ENCODE measurements at places on chromosomes 2 and 18.

GRCh38 chr2:26587994-26588393, 53.2 kb downstream of the CIB4 start:
- DNase-seq: no peak

- no peak for DNase-seq
Observed at GRCh38 chr2:43848214-43848613, 9.4 kb downstream of the ABCG8 start.

- no peak for DNase-seq
Observed at GRCh38 chr18:36547544-36547943, 250.0 kb downstream of the FHOD3 start.

- DNase-seq: no peak
Observed at GRCh38 chr18:64091526-64091925, 57.4 kb downstream of the LINC00305 start.

- no peak for DNase-seq
Observed at GRCh38 chr2:138503087-138503442, 1.5 kb downstream of the SPOPL start.

DNA sequence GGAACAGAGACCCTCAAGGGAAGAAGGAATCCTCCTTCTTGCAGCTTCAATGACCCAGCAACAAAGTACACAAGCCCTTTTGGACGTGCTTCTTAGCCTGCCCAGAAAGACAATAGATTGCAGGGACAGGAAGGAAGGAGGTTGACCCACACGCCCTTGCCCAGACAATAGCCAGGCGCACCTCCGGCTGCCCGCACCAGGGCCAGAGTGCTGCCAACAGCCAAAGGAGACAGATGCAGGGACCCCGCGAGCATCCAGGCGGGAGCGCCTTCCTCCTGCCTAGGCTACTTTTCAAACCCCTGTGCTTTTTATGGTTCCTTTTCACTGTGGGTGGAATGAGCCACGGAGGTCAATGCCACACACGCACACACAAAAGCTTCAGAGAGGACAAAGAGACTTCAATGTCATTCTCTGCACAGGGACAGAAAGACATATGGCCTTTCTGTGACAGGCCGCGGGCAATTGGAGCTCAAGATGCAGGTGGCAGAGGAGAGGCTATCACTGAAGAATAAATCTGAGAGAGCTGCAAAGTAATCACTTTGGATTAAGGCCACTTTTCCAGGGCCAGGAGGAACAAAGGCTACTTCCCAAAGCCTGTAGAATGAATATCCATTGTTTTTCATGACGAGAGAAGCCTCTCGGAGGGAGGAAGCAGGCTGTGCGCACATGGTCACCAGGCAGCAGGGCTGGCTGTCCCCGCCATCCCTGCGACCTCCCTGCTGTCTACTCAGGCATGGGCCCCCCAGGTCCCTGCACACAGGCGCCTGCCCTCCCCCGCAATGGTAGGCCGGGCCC, 300.6 kb downstream of the EIPR1 start:
- no peak for DNase-seq

DNA sequence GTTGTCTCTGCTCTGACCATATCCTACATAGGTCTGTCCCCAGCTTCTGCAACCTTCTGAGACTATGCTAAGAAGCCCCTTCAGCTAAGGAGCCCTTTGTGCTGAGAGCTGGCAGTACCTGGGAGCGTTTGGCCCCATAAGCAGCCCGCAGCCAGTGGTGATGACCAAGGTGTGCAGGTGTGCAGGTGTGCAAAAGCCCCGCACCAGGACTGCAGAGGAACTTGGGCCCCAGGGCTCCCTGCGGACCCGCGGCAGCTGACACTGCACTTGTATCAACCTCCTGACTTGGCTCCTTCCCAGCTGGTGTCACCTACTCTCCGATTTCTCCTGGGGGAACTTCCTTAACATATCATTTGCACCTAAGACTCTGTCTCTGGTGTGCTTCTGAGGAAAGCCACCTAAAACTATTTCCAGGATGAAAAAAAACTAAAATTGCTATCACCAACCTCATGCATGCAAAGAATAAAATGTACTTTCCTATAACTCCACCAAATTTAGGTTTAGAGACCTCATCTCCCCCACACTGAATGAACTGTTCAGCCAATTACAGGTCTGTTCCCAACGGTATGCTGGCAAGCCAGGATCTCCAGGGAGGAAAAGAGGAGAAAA, 16.1 kb upstream of the GNAL start:
- DNase-seq: no peak

- no peak for DNase-seq
Observed at GRCh38 chr2:194815475-194815874, 841.6 kb upstream of the SLC39A10 start.

GRCh38 chr2:70340761-70341476, 39.1 kb upstream of the FAM136A start:
- peak; percentile 62 for DNase-seq

DNA sequence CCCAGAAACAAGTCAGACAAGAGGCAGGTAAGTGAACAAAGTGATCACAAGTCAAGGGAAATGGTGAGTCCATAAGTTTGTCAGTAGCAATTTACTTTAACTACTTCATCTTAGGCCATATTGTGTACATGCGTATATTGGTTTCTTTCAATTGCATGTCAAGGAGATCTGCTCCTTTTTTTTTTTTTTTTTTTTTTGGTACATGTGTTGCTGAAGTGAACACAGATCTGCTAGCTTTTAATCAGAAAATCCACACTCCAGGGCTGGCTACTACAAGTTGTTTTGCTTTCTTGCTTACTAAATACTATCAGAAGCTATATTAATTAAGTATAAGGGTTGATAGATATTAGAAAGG, 985.1 kb downstream of the TSN start:
- DNase-seq: no peak

GRCh38 chr2:105803773-105804172, 59.1 kb downstream of the NCK2 start:
- DNase-seq: no peak

DNA sequence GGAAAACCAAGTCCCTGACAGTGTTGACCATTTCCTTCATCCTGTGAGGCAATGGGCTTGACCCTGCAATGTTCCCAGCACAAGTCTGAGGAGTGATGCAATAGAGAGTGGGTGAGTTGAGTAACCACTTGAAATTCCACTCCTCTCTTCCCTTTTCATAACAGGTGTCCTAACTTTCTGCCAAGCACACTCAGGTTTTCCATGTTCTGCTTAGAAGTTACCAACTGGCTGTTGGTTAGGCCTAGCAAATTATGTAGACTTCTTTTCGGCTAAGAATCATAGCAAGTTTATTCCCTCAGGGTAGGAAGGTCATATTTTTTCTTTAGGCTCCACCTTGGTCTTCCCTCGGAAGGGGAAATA, 11.5 kb downstream of the GNLY start:
- DNase-seq: peak; percentile 65

DNA sequence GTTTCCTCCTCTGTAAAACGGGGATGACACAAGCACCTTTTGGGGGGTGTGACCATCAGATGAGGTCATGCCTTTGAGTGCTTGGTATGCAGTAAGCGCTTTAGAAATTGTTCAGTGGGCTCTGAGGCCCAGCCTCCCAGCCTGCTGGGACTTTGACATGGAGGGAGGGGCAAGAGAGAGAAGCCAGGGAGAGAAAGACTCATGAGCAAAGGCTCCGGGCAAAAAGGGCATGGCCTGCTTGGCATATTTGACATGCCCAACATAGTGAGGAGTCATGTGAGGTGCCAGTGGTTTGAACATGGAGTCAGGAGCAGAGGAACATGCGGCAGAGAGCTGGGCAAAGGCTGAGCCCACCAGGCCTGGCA, 14.0 kb downstream of the TNS1 start:
- DNase-seq: no peak

DNA sequence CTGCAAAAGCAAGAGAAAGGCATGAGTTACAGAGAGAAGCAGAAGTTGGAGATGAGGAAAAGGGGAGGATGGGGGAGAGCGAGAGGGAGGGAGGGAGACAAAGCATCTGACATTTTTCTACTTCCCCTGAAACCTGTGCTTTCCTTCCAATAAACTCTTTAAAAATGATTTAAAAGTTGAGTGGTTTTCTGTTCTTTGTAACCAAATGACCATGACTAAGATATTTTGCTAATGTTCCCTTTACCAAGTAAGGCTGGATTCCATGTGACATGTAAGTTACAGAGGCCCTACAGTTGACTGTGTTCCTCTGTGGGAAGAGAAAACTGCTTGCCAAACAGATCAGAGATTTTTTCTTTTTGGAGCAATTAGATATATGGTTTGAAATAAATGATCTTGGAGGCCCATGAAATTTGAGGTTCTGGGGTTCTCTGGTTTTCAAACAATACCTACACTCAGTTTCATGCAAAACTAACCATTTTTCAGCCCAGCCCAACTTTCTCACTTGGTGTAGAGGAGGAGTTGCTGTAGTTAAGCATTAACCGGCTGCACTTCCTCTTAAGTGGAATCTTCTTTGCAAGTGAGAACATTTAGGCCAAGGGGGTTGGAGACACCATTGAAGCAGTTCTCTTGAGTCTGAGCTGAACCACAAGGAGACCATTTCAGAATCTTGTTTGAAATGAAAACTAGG, 34.5 kb downstream of the INSIG2 start:
- DNase-seq: no peak

GRCh38 chr2:64234150-64234549, 89.9 kb upstream of the PELI1 start:
- no peak for DNase-seq

- no peak for DNase-seq
Observed at GRCh38 chr2:24824966-24825882, 32.0 kb downstream of the CENPO start.

GRCh38 chr18:44392933-44393332, 287.8 kb upstream of the SETBP1 start:
- no peak for DNase-seq

DNA sequence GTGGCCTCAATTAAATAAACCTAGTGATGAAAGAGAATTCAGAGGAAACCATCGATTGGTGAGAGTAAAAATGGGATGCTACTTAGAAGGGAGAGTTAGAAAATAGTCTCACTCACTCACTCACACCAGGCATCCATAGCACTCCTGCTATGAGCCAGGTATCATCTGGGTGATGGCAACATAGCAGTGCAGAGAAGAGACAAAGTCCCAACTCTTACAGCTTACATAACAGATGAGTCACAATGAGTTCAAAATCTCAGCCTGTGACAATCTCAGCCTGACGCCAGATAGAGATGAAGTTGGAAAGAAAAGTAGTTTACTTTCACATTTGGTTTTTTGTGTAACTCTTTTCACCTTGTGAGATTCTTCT, 55.4 kb upstream of the THOC1 start:
- DNase-seq: peak; percentile 87

DNA sequence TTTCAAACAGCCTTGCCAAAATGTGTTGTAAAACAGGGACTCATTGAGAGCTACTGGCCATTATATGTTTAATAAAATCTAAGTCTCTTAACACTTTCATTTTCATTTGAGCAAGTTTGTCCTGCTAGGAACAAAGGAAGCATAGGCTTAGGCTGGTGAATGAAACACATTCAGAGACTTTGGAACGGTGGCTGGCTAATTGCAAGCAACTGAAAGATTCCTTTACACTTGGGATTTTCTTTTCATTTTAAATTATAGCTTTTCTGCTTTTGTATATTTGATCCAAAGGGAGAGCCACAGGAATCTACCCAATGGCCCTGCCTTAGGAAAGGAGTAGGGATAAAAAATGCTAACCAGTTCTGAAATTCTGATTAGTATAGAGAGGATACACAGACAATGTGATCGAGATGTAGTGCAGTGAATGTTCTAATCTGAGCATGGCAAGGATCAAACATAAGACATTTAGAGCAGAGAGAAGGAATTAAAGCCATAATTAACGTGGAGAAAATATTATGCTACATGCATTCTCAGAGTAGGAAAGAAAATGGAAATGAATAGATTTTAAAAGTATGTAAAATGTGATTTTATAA, 911.4 kb upstream of the SLC39A10 start:
- DNase-seq: no peak

GRCh38 chr18:39241534-39241933, 1675.9 kb upstream of the CELF4 start:
- DNase-seq: peak; percentile 84

- DNase-seq: no peak
Observed at GRCh38 chr2:43185146-43185545, 41.3 kb downstream of the ZFP36L2 start.

- no peak for DNase-seq
Observed at GRCh38 chr2:101295895-101296294, 12.6 kb downstream of the RNF149 start.
